ENCODE measurements at places on chromosomes 5 and 9.

GRCh38 chr9:22237497-22238363 is 208.9 kb upstream of the DMRTA1 start:
- DNase-seq: no peak

- no peak for DNase-seq
Observed at GRCh38 chr5:168347368-168348083, 56.1 kb downstream of the WWC1 start.

DNA sequence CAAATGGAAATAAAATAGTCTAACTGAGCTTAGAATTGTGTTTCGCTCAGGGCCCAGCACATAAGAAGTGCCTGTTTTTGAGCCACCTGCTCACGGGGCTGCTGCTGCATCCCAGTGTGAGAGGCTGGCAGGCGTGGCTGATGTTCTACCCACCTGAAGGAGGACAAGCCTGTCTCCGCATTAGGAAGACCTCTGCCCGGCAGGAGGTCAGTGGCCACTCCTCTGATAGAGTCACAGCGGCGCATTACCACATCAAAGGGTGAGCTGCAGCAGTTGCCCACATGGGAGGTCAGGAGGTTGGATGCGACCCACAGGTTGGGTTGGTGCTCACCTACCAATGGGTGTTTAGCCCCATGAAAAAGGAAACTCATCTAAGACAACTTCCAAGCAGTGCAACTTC is 3.7 kb upstream of the SLC6A7 start:
- no peak for DNase-seq

- no peak for DNase-seq
Observed at GRCh38 chr5:14900693-14901461, 29.3 kb upstream of the ANKH start.

DNA sequence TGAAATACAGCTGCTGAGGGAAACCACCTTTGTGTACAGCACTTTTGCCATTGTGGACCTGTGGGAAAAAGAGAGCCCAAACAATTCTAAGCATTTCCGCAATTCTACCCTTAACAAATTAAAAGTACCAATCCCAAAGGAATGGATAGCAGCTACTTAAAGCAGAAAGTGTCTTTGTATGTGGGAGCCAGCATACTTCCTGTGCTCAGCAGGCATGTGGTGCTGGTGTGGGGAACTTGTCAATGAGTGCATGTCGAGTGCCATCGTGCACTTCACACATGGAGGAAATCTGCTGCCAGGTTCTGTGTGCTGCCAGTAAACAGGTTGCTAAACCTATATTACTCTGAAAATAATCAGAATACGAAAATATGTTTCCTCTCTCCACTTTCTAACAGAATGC is 399.0 kb downstream of the LRRC70 start:
- DNase-seq: no peak

- no peak for DNase-seq
Observed at GRCh38 chr5:89071941-89072331, 189.0 kb upstream of the MEF2C start.
